ENCODE measurements at places on chromosomes 12 and 14.

GRCh38 chr12:41510470-41510869, 322.4 kb downstream of the PDZRN4 start:
- no peak for DNase-seq

DNA sequence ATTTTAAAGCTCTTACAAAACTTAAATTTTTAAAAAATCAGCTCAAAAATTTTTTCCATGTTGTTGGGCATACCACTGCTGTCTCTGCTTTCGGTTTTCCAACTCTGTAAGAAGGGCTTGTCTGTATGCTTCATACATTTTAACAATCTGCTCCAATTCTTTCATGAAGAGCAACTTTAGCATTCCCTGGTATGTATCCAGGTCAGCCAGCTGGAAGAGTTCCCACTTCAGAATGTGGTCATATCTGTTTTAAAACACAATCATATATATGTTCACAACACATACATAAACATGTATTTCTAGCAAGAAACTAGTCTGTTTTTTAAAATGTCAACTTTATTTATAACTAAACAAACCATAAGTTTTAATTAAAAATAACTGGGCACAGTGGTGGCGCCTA, 33.0 kb downstream of the SAV1 start:
- no peak for DNase-seq

DNA sequence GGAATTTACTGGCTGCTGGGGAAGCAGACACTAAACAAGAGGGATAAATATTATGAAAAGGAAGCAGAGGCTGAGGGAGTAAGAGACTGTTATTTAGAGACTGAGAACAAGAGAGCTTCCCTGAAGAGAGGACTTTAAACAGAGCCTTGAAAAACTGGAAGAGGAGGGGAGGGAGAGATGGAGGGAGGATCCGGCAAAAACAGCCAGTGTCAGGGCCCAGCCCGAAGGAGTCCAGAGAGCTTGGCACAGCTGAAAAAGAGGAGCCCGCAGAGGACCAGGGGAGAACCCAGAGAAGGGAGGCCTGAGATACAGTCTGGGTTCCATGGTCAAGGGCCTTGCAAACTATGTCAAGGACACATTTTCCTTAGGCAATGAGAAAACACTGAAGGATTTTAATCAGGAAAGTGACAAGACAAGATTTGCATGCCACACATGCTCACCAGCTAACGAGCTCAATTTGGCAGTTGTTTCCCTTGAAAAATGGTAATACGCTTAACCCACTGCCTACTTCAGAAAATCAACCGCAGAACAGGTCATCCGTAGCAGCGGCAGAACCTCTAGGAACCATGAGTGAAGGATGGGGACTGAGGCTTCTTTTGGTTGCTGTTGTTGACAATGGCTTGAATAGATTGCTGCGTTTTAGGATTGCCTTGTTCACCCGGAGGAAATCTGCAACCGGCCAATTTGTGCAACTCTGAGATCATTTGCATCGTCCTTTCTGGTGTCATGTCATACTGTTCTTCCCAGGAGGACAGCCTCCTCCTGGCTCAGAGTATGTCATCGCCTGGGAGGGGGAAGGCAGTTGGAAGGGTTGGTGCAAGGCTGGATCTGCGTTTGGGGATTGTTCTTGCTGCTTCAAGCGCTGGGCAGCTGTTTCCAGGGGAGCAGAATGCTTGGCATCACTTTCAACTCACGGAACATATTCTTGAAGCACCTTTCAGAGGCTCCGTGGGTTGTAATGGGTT, 108.2 kb downstream of the PRMT8 start:
- no peak for DNase-seq

GRCh38 chr14:71491931-71492330, 440.3 kb upstream of the RGS6 start:
- no peak for DNase-seq

DNA sequence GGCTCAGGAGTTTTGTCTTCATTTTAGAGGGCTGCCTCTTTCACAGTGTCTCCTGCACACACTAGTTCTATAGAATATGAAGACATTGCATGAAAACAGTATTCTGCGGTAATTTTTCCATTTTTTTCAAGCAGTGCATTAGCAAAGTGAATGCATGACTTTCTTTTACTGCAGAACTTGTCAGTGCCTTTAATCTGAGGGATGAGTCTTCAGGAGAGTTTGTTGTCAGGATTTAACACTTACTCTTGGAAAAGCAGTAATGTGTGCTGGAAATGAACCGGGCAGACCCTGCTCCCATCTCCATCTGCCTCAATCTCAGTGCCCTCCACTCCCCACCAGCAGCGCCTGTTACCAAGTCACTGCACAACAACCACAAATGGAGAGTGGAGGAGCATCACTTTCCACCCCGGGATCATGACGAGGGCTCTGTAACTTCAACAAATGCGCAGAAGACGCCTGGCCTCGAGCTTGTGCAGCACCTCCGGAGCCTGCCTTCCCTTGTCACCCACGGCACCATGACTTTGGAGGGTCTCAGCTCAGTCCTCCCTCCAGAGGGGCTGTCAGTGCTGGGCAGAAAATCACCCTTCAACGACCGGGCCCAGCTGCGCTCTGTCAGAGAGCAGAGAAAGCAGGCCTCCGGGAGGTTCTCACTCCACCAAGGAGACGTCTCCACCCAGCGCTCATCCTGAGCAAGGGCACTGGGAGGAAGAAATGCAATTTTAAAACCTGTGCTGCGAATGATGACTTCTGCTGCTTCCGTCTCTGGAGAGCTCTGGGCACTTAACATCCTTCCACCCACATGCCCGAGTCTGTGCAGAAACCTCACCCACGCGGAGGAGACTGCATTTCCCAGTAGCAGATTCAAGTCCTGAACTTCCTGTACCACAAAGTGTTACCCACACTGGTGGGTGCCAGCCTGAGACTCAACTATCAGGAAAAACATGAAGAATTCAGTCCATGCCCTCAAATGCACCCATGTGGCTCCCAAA, 255.7 kb downstream of the ADGRD1 start:
- DNase-seq, result no peak

- DNase-seq, result peak; percentile 80
Observed at GRCh38 chr12:64522316-64522715, 70.4 kb downstream of the TBK1 start.

DNA sequence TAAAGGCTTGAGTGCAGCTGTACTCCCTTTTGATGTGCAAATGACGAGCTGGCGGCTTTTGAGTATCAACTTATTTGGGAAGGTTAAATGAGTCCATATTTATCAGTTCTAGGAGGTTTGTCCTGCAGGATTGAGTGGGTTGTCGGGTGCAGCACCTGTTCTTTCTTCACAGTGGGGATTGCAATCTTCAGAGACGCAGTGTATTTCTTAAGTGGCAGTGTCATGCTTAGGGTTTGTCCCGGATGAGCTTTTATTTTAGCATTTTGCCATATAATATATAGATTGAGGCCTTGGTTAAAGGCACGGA, 1.2 kb downstream of the FUT8 start:
- DNase-seq, result peak; percentile 15

GRCh38 chr12:65526311-65526710, 247.8 kb downstream of the MSRB3 start:
- DNase-seq, result no peak

- DNase-seq, result peak; percentile 82
Observed at GRCh38 chr12:123085730-123086487, 65.0 kb downstream of the PITPNM2 start.

DNA sequence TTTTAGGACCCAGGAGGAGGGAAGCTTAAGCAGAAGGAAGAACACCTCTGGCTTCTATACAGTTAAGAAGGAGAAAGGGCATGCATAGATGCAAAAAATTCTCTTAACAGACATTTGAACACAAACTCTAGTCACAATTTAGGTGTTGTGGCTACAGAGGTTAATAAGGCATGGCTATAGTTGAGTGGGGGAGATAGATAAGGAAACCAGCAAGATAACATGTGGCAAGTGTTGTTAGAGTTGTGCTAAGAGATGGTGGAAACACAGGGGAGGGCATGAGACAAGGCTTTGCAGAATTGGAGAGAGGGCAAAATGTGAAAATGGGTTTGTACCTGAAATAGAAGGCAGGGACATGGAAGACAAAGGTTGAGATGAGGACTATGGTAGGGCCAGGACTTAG, 88.9 kb downstream of the MSRB3 start:
- no peak for DNase-seq

DNA sequence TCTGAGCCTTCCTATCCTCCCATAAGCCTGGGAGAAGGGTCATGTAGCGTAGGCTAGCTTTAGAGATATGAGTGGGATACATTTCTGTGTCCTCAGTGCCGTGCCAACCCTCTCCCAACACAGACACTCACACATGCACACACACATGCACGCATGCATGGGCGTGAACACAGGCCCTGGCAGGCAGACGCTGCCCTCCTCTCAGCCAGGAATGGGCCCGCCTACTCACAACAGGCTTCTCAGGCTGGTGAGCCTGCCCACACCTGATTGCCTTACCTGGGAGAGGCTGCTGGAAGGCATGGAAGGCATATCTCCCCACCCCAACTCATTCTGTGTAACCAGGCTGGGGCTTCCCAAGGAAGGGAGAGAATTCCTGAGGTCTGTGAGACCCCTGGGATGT, 12.8 kb upstream of the ACVR1B start:
- DNase-seq, result no peak

DNA sequence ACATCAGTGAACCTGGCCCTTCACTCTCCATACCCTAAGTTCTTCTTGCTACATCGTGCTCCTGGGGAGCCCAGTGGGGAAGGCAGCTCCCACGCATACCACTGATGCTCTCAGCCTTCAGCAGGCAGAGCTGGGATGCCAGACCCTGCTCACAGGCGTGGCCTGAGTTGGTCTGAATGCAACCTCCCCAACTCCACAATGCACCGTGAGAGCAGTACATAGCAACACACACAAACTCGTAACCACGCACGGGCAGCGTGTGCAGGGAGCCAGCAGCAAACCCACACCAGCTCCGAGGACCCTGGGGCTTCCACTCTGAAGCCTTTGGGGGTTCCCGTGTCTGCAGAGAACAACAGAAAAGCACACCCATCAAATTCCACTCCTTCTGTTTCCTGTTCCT, 37.3 kb downstream of the ANO2 start:
- no peak for DNase-seq

- no peak for DNase-seq
Observed at GRCh38 chr12:11797317-11797913, 147.9 kb downstream of the ETV6 start.

- DNase-seq, result no peak
Observed at GRCh38 chr12:49905718-49906314, 2.1 kb upstream of the FAIM2 start.

GRCh38 chr14:79089576-79089975, 919.4 kb downstream of the NRXN3 start:
- no peak for DNase-seq

DNA sequence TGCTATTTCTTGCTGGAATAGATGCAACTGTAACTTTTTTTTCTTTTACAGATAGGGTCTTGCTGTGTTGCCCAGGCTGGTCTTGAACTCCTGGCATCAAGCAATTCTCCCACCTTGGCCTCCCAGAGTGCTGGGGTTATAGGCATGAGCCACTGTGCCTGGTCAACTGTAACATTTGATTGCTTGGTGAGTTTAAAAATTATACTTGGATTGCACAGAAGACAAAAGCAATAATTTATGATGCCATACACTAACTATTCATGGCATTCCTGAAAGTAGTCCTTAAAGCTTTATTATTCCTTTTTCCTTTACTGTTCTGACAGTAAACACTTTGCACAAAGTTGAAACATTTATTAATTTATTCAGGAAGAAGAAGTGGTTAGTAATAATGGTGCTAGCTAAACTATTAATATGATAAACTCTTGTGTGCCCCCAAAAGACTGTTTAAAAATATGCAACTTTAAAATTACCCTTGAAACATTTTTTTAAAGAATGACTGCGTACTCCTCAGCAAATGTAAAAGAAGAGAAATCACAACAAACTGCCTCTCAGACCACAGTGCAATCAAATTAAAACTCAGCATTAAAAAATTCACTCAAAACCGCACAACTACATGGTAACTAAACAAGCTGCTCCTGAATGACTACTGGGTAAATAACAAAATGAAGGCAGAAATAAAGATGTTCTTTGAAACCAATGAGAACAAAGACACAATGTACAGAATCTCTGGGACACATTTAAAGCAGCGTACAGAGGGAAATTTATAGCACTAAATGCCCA, 8.3 kb downstream of the PTPRB start:
- no peak for DNase-seq

GRCh38 chr14:24368562-24369252, 723 bp downstream of the NFATC4 start:
- peak; percentile 31 for DNase-seq

DNA sequence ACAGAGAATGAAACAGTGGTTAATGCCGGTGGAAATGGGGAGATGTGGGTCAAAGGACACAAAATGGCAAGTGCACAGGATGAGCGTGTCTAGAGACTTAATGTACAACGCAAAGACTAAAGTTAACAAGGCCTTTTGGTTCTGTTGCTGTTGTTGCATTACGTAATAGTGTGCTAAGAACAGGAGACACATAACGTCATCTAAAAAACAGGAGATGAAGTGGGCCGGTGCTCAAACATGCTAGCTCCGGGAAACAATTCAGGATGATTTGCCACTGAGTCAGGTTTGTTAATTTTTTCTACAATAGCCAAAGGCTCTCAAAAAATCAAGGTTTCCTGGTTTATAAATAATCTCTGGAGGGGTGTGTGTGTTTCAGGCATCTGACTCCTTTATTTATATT, 55.5 kb downstream of the ETV6 start:
- DNase-seq, result peak; percentile 72

DNA sequence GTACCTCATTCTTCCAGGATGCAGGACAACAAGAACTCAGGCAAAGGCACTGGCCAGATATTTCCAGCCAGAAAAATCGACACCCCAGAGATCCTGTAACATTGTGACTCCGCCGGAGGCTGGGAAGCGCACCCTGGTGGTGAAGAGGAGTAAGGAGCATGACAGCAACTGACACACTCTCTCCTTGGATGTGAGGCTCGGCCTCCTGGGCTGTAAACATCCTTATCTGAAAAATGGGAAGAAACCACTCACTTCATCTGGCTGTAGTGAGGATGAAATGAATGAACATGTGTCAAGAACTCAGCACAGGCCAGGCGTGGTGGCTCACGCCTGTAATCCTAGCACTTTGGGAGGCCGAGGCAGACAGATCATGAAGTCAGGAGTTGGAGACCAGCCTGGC, 27.5 kb downstream of the TCHP start:
- peak; percentile 26 for DNase-seq

- peak; percentile 29 for DNase-seq
Observed at GRCh38 chr14:81211844-81212243, 8.9 kb downstream of the GTF2A1 start.

- DNase-seq, result no peak
Observed at GRCh38 chr14:100567009-100567876, 20.0 kb downstream of the BEGAIN start.

DNA sequence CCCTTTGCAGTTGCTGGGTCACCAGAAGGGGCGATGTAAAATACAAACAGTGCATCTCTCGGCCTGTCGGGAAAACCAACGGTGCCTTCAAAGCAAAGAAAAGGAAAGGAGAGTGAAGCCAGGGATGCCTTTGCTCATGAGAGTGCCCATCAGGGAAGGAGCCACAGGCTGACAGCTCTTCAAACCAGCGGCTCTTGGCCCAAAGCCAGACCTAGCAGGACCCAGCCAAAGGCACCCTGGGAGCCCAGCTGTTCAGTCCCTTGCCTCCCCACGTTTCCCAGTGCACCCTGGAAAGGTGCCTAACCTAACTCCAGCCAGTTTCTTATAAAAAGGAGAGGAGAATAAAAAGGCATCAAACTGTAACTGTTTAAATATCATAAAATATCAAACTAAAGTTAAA, 29.2 kb downstream of the PRMT8 start:
- DNase-seq, result peak; percentile 14

- no peak for DNase-seq
Observed at GRCh38 chr12:47776471-47777143, 3.6 kb downstream of the SLC48A1 start.

- no peak for DNase-seq
Observed at GRCh38 chr12:19749906-19750574, 310.7 kb downstream of the AEBP2 start.

- DNase-seq, result peak; percentile 80
Observed at GRCh38 chr14:61661471-61662400, 33.6 kb upstream of the HIF1A start.

Measured in LHCN-M2 (cell line).